CD8-positive, alpha-beta memory T cell (primary cell): ENCODE measurements at places on chromosomes 16 and 17. TPM values are rescaled to one million over a fixed set of nuclear protein-coding genes. Genes with fewer than 3 reads are reported as not detected.

APOH gene
- total RNA-seq, result not detected

TP53TG3C gene
- not detected for total RNA-seq

ADAMTS18 gene
- total RNA-seq, result not detected

IKZF3 gene
- 126 TPM for total RNA-seq

SCGB1C2 gene
- not detected for total RNA-seq

CES4A gene
- total RNA-seq, result 5.1 TPM

ABCA6 gene
- 0.20 TPM for total RNA-seq

TP53TG3F gene
- total RNA-seq, result not detected

SCIMP gene
- 0.22 TPM for total RNA-seq

CTRB1 gene
- total RNA-seq, result not detected

PRKCB gene
- 96.5 TPM for total RNA-seq

SLC52A1 gene
- total RNA-seq, result 0.35 TPM

MFAP4 gene
- total RNA-seq, result not detected

ADAP2 gene
- total RNA-seq, result 2.3 TPM

SUMO2 gene
- 653 TPM for total RNA-seq

TBC1D3C gene
- total RNA-seq, result not detected

ACE gene
- 4.7 TPM for total RNA-seq

MMP25 gene
- 1.9 TPM for total RNA-seq

RNF227 gene
- total RNA-seq, result 4.4 TPM

C1QTNF8 gene
- not detected for total RNA-seq

SEZ6 gene
- total RNA-seq, result not detected

ADAM11 gene
- 0.35 TPM for total RNA-seq

CACNA1G gene
- 0.07 TPM for total RNA-seq

RAB37 gene
- 6.0 TPM for total RNA-seq

TBC1D16 gene
- total RNA-seq, result 4.3 TPM

DHX58 gene
- total RNA-seq, result 8.1 TPM

KCNJ12 gene
- total RNA-seq, result not detected

KLHL11 gene
- total RNA-seq, result 24.7 TPM

DLX4 gene
- total RNA-seq, result 0.58 TPM

TBC1D3H gene
- total RNA-seq, result not detected

KLHL10 gene
- total RNA-seq, result not detected

KRTAP1-5 gene
- total RNA-seq, result not detected

GCGR gene
- total RNA-seq, result not detected

OR1A1 gene
- not detected for total RNA-seq

CD300LB gene
- 0.11 TPM for total RNA-seq

NT5C3B gene
- 48.5 TPM for total RNA-seq
